ENCODE measurements at places on chromosomes 5 and 9. TPM values are rescaled to one million over a fixed set of nuclear protein-coding genes. Genes with fewer than 3 reads are reported as not detected.

- DNase-seq: no peak
These were observed 30.9 kb downstream of the DMRT3 start for GRCh38 chr9:1007312-1007711.

DNA sequence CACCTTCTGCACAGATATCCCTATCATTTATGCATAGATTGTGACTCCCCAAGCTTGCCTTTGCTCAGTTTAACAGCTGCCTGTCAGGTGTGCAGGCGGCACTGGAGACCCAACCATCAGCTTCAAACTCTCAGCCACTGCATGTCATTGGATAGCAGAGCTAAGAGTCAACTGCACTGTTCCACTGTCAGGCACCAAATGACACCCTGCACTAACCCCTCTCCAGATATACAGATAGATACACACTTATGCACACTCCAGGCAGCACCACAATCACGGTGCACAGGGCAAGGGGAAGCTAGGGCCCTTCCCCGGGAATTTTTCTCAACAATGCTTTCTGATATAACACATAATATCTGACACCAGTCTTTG, 142.3 kb downstream of the BNC2 start:
- no peak for DNase-seq

DNA sequence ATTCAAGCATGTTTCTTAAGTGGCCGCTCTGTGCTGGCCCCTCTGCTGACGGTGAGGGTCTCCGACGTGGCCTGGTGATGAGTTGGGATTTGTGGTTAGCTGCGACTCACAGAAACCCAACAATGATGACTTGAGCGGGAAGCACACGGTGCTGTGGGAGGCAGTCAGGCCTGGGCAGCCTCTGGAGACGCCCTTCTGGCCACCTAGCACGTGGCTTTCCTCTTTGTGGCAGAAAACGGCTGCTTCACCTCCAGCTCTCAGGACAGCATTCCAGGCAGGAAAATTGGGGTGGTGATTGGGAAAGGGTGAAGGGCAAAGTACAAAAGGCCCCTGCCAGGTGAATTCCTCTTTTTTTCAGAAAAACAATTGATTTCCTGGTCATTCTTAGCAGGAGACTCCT, 17.5 kb upstream of the IER5L start:
- DNase-seq: no peak

- no peak for DNase-seq
These were observed 86.3 kb downstream of the PRR16 start for GRCh38 chr5:120550358-120550757.

GRCh38 chr5:10577371-10578292, 13.8 kb downstream of the ANKRD33B start:
- peak; percentile 78 for DNase-seq

DNA sequence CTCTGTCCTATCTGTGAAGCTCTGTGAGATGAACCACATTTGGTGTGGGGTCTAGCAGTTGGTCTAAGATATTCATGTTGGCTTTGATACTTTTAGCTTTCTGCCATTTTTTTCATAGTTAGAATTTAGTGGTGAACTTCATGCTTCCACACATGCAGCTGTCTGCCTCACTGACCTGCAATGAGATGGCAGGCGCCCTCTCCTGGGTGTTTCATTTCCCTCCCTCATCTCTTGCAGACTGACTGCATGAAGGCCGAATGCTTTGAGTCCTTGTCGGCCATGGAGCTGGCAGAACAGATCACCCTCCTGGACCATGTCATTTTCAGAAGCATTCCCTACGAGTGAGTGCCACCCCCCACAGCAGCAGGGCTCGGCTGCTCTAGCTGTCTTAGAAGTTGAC, 26.1 kb upstream of the CKMT2 start:
- no peak for DNase-seq

DNA sequence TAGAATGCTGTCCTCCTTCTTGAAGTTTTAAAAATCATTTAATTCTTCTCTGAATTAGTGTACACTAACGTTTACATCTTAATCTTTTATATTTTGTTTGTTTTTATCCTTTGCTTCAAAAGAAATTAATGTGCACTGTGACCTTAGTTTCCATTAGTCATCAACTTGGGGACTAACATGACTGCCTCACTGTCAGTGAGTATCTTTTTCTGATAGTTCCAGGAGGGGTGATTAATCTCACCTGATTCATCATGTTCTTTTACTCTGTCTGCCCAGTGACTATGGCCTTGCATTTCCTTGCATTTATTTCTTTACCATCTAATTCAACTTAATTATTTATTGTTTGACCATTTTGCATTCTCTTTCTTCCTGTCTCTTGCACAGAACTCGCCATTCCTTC, 33.4 kb upstream of the NR3C1 start:
- DNase-seq: no peak

DNA sequence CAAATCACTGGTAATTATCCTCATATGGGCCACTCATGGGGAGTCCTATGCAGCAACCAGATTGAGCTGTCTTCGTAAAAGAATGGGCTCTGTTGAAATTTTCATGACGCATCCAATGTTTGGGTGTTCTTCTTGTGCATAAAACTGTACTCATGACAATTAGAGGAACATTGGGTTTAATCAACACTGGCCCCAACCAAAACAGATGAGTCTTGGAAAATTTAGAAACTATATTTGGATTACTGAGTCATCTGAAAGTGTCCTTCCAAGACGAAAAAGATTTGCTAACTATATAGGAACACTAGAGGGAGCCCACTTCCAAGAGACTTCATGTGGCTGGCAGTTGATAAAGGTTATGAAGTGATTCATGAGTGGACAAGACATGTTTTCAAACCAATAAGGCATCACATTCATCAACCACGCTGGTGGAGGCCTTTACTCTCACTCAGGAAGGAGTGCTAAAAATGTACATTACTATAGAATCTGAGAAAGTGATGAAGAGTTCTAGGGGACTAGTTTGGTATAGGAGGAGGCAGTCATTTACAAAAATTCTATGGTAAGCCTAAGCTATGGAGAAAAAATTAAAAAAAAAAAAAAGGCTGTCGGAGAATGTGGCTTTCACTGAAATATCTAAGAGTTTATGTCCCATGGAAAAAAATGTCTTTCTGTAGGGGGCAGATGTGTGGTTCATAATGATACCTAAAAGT, 313.5 kb downstream of the PRDM9 start:
- DNase-seq: no peak

DNA sequence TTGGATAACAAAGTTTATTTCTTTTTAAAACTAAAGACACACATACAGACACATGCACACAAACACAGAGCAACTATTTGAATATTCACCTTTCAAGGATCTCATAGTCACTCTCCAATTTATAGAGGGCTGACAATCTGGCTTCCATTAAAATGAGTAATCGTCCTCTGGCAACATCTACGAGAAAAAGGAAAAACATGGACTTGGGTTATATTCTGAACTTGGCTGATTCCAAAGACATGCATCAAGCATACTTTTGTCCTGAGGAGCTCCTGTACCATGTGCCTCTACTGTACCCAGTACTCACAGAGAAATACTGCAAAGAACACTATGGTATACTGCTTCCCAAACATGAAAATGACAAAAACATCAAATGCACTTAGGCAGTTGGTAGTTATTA, 15.4 kb downstream of the IARS1 start:
- DNase-seq: no peak

DNA sequence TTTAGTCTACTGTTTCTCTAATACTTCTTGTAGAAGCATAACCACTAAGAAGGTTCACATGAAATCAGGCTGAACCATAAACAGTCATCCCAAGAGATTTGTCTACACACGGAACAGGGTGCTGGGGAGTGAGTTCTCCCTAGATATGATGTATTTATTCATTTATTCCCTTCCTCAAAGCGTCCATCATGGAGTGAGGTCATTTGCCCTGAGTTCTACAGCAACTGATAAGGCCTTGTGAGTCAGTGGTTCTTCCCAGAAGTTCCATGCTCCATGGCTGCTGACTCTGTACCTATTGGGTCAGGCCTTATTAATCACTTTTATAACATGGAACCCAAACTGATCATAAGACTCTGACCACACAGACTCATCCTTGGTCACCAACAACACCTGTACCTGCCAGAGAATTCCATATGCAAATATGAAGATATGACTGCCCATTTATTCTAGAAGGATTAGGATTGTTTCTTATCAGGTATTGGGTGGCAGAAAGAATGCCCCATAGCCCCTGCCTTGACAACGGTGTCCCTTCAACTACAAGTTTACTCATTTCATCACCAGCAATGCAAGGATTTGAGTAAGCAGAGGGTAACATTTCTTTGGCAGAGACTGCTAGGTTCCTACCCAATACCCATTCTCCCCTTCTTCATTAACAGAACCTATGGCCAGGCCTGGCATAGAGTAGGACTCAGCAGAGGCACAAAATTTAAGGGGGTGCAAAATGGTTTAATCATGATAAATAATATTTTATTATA, 118.1 kb downstream of the LHFPL2 start:
- DNase-seq: no peak

GRCh38 chr5:10912435-10912834, 151.4 kb upstream of the DAP start:
- DNase-seq: no peak

DNA sequence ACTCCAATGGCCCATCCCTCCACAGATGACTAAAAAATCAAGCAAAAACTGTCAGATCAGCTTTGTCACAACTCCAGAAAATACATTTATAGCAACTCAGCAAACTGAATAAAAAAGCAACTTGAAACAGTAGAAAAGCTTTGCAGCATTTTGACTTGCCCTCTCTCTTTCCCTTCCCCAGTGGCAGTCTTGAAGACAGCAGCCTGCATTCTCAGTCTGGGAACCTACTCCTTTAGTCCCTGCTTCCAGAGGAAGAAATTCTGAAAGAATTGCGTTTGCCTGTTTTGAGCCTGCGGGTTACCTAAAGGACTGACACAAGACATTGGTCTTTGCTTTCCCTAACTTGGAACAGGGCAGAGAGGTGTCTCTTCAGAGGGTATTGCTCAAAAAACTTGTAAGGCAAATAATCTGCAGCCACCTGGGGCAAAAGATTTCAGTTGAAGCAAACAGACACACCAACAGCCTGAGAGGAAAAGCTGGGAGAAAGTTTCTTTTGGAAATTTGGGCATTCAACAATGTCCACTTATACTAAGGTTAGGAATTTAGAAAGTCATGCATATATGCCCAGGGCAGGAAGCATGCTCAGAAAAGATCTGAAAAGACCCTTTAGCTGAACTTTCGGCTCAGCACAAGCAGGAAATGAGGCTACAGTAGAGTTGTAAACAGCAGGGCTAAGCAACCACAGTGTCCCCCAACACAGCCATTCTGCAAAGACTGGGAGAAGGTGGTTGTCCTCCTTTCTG, 15.2 kb upstream of the SLC35D2 start:
- DNase-seq: no peak

Gene KIF4B
- 0.05 TPM for total RNA-seq

Gene FOXI1
- total RNA-seq: not detected

Gene THBS4
- 9.2 TPM for total RNA-seq

Gene TMEM167A
- 59.4 TPM for total RNA-seq

Gene GPR151
- total RNA-seq: not detected

Gene EIF4E1B
- total RNA-seq: not detected

Gene SPATA31C1
- not detected for total RNA-seq

Gene IGIP
- 14.4 TPM for total RNA-seq

Gene HMMR
- 1.7 TPM for total RNA-seq

Gene KIF3A
- 6.4 TPM for total RNA-seq

Gene INSL6
- not detected for total RNA-seq

Gene BTNL8
- total RNA-seq: 0.21 TPM
